ENCODE measurements at places on chromosomes 5 and 9.
A peak's percentile ranks its signal among the peaks of the same experiment; 100 is the strongest.

GRCh38 chr9:77802515-77803293 lies 154.6 kb upstream of the GNA14 start:
- no peak for DNase-seq

DNA sequence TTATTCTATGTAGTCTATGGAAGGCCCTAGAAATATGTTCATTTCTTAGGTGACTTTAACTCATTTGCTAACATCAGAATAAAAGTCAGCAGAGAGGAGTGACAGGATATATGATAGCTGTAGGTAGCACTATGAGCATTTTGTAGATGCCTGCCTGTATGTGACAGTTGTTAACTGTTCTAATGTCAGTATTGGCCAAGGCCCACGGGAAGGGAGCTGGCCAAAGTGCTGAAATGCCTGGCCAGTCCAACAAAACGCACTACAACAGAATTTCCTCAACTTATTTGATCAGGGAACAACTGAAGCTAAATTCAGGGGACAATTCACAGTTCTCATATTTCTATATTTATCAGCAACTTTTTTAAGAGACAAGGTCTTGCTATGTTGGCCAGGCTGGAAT lies 20.8 kb downstream of the SV2C start:
- DNase-seq, result no peak

DNA sequence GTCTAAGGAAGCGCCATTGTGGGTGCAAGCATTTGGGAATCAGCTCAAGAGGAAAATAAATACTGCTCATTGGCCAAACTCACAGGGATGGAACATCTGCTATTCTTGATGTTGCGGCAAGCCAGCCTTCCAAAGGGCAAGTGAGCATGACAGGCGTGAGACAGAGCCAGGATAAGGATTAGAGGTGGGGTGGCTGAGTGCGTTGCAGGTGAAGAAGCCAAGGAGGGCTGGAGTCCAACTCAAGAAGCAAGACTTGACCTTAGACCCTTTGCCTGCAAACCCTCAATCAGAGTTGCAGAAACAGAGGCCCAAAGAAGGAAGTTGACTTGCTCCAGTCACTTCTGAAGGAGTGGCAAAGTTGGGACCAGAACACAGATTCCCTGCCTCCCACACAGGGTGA lies 79.4 kb downstream of the WWC1 start:
- no peak for DNase-seq

GRCh38 chr5:140242099-140242498 lies 60.8 kb downstream of the PFDN1 start:
- no peak for DNase-seq

- DNase-seq, result no peak
These were observed 39.2 kb downstream of the TLE4 start for GRCh38 chr9:79610791-79611614.

- DNase-seq, result no peak
These were observed 30.4 kb downstream of the NR3C1 start for GRCh38 chr5:143373076-143373475.

DNA sequence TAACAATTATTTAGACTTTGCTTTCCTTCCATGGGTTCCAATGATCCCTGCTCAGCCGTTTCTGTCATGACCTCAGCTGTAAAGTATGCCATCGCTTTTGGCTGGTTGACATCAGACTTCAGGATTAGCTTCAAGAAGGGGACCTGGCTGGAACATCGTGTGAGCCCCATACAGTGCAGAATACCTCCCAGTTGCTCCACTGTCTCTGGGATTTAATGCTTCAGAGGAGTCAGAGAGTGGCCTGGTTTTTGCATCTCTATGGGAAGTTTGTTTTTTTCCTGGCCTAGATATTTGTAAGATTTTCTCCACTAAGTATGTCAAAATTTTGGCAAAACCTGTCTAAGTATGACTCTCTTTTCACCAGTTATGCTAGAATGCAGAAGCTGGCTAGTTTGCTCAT lies 216.9 kb downstream of the GABBR2 start:
- no peak for DNase-seq

GRCh38 chr9:108297073-108297472 lies 558.7 kb downstream of the ACTL7B start:
- peak; percentile 9 for DNase-seq

- no peak for DNase-seq
These were observed 57.8 kb upstream of the RUSC2 start for GRCh38 chr9:35432076-35432475.

Data from CD4-positive, alpha-beta T cell (primary cell).